NCI-H146 (cell line): ENCODE measurements at places on chromosomes 12 and 14.
A peak's percentile ranks its signal among the peaks of the same experiment; 100 is the strongest.

DNA sequence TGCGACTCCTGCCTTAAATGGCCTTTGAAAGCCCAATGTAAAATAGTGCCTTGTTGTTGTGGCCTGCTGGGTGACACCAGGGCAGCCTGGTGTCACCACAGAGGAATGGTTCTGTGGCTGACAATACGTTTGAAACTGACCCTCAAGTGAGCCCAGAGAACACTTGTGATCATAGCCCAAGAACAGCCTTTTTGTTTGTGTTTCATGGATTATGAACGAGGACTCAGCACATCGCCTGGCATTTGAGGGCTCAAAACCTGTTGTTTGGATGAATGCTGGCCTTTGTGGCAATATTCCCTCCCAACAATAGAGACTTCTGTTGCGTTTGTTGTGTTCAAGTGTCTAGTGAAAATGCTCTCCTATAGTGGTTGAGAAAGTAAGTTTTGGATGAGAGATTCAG is 48.5 kb downstream of the TSPAN9 start:
- no peak for DNase-seq

- DNase-seq, result no peak
These were observed 29.5 kb downstream of the PPP4R4 start for GRCh38 chr14:94203473-94204210.

DNA sequence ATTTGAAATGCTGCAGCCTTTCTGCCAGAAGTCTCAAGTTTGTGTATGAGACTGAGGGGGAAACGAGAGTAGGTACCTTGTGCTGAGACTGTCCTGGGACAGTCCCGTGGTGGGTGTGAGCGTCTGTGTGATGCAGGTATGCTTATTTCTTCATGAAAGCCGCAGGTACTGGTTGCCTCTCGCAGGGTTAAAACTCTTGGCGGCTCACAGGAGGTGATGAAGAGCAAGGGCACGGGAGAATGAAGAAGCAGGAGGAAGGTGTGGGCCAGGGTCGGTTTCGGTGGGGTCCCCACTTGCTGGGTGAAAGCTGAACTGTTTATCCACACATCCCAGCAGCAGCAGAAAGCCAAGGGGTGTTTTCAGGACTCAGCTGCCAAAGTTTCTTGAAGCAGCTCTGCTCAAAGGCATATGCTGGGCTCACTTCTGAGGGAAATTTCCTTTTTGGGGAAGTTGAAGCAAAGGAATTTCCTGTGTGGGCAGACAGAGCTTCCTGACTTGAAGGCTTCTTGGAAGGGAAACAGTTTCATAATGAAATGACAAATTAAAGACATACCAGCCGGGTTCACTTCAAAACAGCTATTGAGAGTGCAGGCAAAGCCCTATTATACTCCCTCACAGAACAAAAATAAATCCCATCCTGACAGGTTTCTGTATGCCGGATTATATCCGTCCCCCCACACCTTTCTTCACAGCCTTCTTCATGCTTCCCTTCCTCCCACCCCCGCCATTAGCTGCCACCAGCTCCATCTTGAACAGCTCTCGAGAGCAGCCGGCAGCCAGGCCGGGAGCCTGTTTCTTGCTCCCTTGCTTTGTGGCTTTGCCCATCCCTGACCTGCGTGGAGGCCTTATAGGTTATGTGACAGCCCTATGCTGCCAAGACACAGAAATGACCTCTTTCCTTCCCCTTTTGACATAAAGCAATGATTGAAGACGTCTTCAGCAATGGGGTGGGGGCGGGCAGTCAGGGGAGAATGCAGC is 116.6 kb downstream of the ETV6 start:
- no peak for DNase-seq

DNA sequence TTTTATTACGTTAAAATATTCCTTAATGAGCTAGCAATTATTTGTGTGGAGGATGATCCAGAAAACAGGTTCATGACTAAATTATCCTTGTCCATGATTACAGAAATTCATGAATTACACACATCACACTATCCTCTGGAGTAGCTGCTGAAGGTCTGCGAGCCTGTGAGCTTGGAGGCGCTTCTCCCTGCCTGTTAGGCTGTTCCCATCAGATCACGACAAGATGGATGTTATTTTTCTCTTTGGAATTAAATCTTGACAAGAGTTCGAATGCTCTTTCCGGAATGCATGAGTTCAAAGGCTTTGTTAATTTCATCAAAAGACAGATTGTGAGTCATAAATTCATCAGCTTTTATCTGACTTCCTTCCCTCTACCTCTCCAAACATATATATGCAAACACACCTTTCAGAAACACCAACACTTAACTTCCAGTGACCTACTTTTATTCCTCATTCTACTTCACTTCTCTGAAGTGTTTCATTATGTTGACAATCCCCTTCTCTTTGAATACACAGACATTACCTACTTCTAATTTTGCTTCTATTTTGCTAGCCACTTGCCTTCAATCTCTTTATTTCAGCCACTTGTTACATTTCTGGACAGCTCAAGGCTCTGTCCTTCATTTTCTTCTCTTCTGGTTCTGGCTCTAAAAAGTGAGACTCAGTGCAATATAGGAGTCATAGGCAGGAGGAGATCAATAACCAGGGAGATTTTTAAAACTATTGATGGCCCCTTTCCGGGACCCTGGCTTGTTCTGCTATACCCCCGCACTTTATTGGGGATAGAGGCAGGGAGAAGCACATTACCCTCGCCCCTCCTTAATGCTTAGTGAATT is 274.6 kb downstream of the BTG1 start:
- DNase-seq, result no peak

DNA sequence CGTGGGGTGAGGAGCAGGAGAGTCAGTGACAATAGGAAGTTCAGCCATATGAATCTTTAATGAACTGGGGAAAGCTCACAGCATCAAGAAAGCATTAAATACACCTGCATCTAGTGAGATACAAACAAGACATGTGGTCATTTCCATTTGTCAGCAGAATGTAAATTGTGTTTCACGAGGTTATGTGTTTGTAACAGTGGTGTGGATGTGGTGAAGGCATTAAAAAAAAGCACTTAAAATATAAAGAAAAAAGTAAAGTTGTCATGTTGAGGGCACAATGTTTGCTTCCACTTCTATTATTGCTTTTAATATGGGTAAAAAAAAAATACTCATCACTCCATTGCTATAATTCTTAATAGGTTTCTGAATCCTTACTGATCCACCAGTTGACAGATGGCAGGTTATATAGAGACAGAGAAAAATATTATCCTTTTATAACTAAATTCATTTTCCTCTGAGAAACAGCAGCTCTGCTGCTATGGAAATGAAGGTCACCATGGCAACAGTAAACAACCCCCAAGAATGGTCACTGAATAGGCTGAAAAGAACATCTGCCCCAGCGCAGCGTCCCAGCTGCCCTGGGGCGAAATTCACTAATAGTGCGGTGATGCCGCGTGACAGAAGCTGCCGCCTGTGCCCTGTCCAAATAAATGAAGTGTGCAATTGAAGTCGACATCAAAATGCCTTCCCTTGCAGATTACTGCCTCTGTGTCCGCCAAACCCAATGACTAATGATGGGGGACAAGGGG is 226.1 kb downstream of the FOXN3 start:
- peak; percentile 96 for DNase-seq

GRCh38 chr12:52912711-52913430 is 8.0 kb upstream of the KRT8 start:
- no peak for DNase-seq

GRCh38 chr14:102215071-102215470 is 75.4 kb downstream of the WDR20 start:
- DNase-seq, result no peak

- DNase-seq, result no peak
These were observed 36.6 kb downstream of the KRT76 start for GRCh38 chr12:52740584-52740983.

DNA sequence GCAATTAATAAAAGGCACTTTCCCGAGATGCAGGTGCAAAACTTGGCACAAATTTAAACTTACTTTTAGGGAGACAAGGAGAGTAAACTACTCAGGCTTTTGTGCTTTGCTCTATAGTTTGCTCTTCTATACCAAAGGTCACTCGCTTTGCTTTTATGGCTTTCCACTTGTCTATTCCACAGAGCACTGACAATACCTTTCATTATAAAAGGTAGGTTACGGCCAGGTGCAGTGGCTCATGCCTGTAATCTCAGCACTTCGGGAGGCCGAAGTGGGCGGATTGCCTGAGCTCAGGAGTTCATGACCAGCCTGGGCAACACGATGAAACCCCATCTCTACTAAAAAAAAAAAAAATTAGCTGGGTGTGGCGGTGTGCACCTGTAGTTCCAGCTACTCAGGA is 32.9 kb downstream of the ALKBH1 start:
- DNase-seq, result peak; percentile 26

- peak; percentile 56 for DNase-seq
These were observed 3.8 kb downstream of the BCDIN3D start for GRCh38 chr12:49838973-49839633.

DNA sequence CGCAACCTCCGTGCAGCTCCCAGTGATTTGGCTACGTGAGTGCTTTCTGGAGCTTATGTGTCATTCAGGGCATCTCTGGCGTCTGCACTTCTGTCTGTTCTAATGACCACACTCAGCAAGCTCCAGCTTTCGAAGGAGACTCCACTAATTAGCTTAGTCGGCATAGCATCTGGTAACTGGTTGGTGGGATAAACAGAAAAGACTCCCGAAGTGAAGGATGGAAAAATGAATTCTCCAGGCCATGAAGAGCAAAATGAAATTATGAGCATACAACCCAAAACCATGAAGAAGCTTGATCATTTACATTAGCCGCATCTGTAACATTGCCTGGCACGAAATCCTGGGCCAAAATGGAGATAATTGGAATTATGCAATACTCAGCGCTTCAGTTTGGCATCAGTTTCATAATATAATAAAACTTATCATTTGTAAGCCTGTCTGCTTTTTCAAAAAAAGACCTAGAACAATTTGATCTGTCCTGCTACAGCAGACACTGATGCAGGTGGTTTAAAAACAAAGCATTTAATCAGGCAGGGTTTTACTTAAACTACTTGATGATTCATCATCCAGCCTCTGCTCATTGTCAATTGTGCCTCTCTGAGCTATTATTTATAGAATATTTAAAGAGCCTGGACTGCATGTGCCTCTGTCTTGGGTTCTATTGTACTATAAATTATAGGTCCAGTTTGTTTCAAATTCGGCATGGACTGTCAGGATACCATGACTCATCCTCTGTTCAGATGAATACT is 87.4 kb downstream of the SYT1 start:
- DNase-seq, result peak; percentile 75

- no peak for DNase-seq
These were observed 88.4 kb downstream of the RPAP3 start for GRCh38 chr12:47617476-47617875.

DNA sequence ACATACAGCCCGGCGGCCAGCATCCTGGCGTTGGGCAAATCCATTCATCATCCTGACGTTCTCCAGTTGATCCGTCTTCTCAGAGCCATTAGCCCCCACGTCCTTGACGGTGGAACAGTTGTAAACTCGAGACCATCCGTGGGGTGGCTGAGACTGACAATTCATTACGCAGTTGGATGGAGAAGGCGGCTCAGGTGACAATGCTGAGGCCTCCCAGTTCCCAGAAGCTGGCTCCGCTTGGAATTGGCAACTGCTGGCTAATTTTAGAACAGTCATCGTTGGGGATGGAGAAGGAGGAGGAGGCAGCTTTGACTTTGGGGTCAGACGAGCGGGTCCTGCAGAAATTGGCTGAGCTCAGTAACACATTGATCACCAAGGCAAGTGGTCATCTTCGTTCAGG is 186.5 kb downstream of the PHETA1 start:
- no peak for DNase-seq
